HT1080 (cell line): ENCODE measurements at places on chromosomes 7 and 10. TPM values are rescaled to one million over a fixed set of nuclear protein-coding genes. Genes with fewer than 3 reads are reported as not detected.
A peak's percentile ranks its signal among the peaks of the same experiment; 100 is the strongest.

- DNase-seq: peak; percentile 84
Measured at GRCh38 chr7:123410273-123410904, 124.0 kb downstream of the IQUB start.

DNA sequence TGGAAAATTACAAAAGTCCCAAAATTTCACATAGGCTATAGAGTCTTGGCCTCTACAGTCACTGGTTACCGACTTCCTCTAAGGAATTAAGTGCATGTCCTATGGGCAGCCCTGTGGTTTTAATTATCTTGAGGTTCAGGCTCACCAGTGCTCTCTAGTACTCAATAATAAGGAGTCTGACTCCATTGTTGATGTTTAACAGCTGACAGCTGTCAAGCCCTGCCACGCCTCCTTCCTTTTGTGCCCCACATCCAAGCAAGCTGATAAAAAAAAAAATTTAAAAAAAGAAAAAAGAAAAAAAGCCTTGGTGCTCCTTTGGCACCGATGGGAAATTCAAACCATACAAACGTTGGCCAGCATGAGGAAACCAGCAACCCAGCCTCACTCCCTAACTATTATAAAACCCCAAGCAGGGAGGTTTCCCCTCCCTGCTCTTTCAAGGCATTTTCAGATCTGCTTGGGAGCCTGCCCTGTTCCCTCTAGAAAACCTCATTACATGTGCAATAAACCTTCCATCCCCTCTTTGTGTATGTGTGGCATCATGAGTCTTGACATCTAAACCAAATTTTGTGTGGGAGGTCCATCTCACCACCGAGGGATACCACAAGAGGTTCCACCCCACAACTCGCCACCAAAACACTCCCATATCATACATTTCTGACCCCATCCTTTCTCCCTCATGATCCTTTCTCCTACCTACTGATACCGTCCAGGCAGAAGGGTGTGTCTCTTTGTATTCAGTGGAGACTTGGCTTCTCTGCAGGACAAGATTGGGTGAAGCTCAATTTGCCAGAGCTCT, 70.9 kb upstream of the CCDC71L start:
- no peak for DNase-seq

- DNase-seq: no peak
Measured at GRCh38 chr10:124124123-124124768, 30.8 kb upstream of the CHST15 start.

DNA sequence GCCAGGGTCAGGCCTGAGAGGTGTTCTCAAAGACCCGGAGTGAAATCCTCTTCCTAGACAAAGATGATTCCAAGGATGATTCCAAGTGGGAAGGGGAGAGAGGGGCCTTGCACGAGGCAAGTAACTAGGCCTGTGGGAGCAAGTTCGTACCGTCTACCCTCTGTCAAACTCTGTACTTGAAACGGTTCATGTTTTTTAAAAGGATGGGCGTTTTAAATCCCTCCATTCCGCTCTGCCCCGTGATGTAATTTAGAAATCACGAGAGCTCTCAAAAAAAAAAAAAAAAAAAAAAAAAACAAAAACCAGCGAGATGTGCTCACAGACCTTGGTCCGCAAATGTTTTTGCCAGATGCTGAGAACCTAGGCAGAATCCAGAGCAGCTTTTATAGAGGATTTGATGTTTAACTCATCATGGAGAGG, 114.7 kb upstream of the CARD11 start:
- DNase-seq: no peak

DNA sequence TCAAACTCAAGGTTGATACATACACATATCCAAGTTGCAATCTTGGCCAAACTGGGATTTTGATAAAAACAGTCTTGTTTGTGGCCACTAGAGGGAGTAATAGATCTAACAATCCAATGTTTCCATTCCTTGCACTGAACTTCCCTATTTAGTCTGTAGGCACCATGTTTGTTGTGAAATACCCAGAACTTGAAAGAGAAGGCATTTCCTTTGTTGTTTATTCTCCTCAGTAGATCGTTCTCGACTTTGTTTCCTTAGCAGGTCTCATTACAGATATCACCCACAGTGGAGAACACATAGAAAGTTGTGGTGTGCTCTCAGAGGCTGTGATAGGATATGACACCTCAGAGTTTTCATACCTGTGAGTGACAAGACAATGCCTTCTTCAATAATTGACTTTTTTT, 70.3 kb upstream of the MXI1 start:
- peak; percentile 71 for DNase-seq

DNA sequence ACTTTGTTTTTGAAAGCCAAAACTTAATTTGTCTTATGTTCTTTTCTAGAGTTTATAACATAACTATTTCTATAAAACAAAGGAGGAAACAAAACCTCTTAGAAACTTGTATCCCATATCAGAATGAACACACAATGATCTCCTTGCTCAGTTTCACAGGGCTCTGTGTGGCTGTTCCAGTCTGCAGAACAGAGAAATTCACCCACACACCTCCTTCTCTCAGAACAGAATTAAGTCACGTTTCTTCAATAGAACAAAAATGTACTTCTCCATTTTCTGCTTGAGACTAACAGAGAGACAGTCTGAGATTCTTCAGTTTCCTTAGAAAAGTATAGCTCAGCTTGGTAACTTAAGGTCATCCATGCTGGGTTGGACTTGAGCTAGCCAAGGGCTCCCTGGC, 15.8 kb upstream of the DOCK1 start:
- DNase-seq: no peak

DNA sequence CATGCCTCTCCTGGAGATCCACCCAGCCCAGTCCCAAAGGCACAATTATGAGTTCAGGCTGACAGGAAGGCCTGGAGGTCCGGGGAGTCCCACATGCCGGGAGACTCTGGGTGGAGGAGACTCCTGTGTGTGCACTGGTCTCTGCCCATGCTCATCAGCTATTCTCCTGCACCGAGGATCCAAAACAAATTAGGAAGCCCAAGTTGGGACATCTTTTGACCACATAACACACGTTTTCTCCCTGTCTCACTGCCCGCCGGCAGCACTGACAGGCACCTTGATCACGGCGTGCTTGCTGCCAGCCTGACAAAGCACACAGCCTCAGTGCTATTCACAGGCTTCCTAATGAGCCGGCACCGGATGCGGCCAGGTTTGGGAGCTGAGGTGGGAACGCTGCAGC, 412.7 kb downstream of the PTPRN2 start:
- no peak for DNase-seq

The NPC1L1 gene
- not detected in 2 replicates for total RNA-seq

The POLD2 gene
- 163 and 192 TPM in 2 replicates for total RNA-seq

The HOXA5 gene
- 1.7 and 1.9 TPM in 2 replicates for total RNA-seq

The TSPAN12 gene
- 5.9 and 7.4 TPM in 2 replicates for total RNA-seq

The FRMPD2 gene
- not detected in 2 replicates for total RNA-seq

The FAS gene
- total RNA-seq: 26.6 and 29.9 TPM in 2 replicates
